ENCODE measurements at places on chromosomes 2 and 18.

GRCh38 chr2:156191527-156191926, 141.0 kb downstream of the NR4A2 start:
- DNase-seq: no peak

GRCh38 chr2:217149087-217149660, 289.3 kb upstream of the TNP1 start:
- DNase-seq: no peak

DNA sequence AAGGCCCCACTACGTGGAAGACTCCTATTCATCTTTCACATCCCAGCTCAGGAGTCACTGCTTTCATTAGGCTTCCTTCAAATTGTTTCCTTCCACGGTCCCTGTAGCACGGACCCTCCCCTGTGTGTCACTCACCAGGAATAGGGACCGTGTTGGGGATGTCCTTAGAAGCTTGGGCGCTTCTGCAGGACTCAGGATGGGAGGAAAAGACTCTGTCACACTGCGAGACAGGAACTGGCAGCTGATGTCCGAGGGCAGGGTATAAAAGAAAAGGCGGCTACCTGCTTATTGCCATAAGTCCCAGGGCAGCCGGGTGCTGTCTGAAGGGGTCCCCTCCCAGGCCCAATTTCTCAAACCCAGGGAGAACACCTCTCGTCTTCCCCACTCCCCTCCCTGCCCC, 79.1 kb downstream of the BCL2L11 start:
- DNase-seq: no peak

DNA sequence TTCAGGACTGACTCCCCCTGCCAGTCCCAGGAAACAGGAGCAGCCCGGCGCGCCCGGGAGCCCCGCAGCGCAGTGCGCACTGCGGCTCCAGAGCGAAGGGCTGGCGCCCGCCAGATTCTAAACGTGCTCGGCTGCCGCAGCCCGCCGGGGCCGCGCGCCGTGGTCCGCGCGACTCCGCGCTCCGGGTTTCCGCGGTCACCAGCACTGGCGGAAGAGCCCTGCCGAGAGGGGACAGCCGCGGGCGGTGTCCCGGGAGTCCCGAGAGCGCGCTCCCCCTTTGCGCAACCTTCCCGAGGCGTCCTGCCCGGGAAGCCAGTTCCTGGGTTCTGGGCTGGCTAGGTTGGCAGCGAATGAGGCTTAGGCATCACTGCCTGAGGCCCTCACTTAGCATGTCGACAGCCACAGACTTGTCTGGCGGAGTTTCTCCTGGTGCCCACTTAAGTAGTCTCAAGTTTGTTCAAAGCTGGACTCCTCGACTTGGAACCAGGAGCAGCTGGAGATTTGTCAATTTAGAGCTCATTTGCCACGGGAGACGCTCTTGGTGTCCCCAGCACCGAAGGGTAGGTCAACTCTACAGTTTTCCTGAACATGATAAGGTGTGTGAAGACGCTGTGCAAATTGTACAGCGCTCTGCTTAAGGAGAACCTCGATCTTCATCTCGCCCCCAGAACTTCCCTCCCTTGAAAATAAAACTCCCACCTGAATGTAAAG, 1.5 kb upstream of the VSNL1 start:
- DNase-seq: no peak

DNA sequence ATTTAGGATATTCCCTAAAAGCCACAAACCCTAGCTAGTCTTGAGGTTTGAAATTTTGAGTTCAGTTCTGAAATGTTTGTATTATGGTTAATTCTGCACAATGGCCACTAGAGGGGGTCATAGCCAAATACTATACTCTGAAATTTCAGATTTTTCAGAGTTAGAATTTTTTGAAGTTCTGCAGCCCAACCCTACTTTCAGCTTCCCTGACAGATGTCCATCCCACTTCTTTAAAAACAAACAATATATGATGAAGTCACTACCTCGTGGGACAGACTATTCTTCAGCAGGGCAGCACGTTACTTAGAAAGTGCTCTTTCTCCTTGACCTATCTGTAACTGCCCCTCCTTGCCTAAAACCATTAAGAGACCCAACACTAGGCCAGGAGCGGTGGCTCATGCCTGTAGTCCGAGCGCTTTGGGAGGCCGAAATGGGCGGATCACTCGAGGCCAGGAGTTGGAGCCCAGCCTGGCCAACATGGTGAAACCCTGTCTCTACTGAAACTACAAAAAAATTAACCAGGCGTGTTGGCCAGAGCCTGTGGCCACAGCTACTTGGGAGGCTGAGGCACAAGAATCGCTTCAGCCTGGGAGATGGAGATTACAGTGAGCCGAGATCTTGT, 48.2 kb upstream of the PAPOLG start:
- no peak for DNase-seq

GRCh38 chr2:228059735-228060134, 121.8 kb downstream of the SPHKAP start:
- no peak for DNase-seq

GRCh38 chr2:172968061-172968469, 107.6 kb upstream of the MAP3K20 start:
- DNase-seq: no peak

GRCh38 chr2:182732736-182733135, 16.7 kb downstream of the DNAJC10 start:
- DNase-seq: no peak

GRCh38 chr2:39529836-39530235, 92.8 kb upstream of the MAP4K3 start:
- DNase-seq: no peak

DNA sequence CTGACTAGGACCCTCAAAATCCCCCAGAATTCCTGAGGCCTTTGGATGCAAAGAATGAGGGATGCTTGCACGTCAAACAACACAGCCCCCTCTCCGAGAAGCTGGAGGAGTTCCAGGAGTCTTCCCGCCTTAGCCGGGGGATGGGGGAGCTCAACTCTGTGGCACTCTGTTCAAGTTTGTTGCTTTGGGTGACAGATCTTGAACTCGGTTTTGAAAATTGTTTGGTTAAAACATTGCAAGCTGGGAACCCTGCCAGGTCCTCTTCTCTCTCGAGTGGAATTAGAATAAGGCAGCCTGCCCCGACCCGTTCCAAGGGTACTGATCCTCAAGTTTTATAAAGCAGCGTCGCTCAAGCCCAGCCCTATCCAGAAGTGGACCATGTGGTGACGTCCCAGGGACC, 244.1 kb downstream of the LOXHD1 start:
- no peak for DNase-seq

DNA sequence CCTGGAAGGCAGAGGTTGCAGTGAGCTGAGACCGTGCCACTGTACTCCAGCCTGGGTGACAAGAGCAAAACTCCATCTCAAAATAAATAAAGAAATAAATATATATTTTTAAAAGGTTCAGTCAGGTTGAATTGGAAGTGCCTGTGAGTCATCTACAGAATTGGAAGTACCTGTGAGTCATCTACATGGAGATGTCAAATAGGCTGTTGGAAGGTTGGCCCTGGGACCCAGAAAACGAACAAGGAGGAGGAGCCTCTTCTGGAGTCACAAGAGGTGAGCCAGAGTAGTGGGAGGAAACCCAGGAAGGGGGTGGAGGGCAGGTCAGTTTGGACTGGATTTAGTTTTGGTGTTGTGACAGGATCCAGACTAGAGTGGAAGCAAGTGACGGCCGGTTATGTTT, 15.2 kb upstream of the SCYGR1 start:
- no peak for DNase-seq

GRCh38 chr2:86453836-86454235, 12.7 kb downstream of the KDM3A start:
- DNase-seq: no peak

- no peak for DNase-seq
Measured at GRCh38 chr2:236665572-236666118, 96.0 kb downstream of the ACKR3 start.

GRCh38 chr2:25558262-25558661, 115.1 kb downstream of the DTNB start:
- DNase-seq: peak; percentile 59

DNA sequence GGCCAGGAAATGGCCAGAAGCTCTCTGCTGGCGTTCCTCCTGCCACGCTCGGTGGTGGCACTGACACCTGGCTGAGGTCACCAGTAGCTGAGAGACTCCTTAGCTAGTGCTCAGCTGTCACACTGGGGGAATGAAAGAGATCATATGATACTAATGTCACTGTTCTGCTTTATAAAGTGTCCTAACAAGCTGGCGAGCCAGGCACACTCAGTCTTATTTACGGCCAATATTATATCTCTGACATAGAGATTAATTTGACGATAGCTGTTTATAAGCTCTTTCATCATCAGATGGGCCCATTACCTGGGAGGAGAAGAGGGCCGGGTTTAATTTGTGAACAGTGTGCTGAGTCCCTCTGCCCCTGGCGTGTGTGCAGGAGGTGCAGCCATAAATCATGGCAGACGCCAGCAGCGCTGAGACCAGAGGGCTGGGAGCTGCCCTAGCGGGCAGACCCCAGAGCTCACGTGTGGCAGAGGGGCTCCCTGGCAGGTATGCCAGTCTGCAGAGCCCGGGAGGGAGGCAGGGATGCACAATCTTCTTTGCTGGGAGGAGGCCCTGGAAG, 246.5 kb downstream of the HAUS1 start:
- DNase-seq: no peak

DNA sequence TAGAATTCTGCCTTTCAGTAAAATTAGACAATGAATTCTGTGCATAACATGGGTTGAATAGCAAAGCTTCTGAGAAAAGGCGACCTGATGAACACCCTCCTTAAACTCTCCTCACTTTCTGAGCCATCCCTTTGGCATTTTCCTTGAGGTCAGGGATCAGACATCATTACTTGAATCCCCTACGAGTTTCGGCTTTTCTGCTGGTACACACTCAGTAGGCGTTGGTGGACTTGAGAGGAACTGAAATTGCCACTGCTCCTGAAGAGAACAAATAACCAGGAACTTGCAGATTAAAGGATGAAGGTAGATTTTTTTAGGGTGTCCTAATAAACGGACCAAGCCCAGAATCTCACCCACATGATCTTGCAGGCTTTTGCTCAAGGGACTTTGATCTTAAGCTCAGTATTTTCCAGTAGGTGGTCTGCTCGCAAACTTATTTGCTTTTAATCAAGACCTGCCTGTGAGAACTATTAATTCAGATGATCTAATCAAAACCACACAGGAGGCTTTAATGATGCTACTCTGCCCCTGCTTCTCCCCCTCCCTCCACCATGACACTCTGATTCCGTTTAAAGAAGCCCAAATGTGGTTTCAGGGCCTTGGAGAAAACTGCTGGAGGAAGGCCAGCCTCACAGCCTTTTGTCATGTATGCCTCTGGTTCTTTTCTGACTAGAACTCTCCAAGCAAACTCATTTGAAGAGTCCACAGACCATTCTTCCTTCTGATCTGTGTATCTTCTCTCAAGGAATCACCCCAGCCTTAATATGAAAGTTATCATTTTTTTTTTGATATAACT, 124.9 kb downstream of the PRKCE start:
- DNase-seq: no peak

GRCh38 chr2:23495661-23496114, 110.7 kb downstream of the KLHL29 start:
- DNase-seq: no peak

DNA sequence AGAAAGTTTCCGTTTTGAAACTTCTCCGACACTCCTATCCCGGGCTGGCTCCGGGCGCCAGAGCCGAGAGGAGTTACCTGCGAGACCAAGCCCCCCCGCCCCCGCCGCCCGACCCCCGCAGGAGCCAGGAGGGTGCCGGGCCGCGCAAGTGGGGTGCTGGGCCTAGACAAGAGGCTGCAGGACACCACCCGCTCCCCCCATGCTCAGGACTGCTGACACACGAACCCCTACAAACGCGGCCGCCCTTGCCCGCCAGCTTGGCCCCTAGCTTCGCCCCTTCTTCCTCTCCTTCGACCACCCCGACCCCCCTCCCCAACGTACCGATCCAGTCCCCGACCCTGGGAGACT, 497 bp downstream of the PLA2R1 start:
- no peak for DNase-seq

GRCh38 chr2:128543646-128544045, 225.0 kb upstream of the HS6ST1 start:
- no peak for DNase-seq

DNA sequence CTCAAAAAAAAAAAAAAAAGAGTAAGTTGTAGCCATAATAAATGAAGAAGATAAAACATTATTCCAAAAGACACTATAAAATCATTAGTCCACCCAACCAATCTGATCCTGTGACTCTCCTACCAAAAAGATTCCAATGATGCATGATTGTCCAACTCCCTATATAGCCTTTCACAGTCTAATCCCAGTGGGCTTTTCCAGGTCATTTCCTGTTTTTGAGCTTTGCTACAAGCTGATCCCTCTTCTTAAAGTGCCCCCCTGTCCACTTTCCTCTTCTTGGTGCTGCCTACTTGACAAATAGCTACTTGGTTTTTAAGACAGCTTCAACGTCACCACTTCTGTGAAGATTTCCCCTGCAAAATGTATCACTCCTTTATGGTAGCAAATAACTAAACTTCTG, 88.4 kb downstream of the SEMA4F start:
- no peak for DNase-seq

DNA sequence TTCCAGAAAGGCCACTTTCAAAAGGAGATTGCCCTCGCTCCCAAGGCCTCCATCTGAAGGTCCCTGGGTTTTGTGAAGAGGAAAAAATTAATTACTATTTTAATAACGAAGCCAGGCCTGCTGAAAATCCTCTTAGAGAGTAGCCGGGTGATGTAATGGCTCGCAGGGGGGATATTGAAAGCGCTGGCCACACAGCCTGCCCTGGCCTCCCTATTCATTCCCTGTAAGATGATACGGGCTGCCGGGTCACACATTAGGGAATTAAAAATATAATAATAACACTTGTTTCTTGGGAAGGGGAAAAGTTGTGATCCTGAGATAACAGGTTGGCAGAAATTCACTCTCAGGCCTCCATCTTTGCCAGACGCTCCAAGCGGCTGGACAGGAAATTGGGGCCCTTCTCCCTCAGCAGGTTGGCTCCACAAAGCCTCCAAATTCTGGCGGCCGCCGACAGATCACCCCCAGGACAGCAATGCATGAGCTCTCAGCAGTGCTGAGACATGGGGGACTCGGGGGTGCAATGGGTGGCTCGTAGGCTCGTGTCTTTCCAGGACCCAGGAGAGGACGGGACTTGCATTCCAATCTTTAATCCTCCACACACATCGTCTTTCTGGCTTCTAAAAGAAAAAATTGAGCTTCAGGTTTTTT, 299.9 kb upstream of the SALL3 start:
- DNase-seq: no peak

DNA sequence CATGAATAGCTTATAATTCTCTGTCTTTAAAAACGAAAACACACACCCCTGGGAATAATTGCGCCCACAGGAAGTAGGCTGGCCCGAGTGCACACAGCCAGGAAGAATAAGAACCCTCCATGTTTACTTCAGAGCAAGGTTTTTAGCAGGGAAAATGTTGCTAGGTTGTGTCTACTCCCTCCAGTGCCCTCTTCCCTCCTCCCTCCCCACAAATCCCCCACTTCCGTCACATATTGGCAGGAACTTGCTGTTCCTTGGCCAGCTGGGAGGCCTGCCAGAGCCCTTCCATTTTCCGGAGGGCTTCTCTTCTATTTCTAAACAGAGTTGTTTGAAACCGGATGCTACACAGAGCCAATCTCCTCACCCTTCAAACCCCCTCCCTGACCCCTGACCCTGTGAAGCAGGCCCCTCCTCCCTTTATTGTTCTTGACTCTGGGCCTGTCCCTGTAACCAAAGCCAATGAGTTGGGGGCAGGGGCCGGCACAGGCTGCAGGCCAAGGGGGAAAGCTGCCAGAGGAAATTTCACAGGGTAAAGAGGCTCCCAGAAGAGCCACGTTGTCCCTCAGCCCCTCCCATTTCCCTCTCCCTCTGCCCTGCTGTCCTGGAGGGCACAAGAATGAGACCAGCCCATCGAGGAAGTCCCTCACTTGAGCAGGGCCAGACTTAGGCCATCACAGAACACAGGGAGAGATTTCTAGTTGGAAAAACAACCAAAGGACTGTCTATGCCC, 49.8 kb upstream of the LGALSL start:
- DNase-seq: no peak

Measured in stimulated activated CD4-positive, alpha-beta T cell treated with anti-CD3 and anti-CD28 coated beads, Interleukin-4, amount 100 ng/mL, for 4 hours (primary cell).